ENCODE measurements at places on chromosomes 7 and 10.

DNA sequence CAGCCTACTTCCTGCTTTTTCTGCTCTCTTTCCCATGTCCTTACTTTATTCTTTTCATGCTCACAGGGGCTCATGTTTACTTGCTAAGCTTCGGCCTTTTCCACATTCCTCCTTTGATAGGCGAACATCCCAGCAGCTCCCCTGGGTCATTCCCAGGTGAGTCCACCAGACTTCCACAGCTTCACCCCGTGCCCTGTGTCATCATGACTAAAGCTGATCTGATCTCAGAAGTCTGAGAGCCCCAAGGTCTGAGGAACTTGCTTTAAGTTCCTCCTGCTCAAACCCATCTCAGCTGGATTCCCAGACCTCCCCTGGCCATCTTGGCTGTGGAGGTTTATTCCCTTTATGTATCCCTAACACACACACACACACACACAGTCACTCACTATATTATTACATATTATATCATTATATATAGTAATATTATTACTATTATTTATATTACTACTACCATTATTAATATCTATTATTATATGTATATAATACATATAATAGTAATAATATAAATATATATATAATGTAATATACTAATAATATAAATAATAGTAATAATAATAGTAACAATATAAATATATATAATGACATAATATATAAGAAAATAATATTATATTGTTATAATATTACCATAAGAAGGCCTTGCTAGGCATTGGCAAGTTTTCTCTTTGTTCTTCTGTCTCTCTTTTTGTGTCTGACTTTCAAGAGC, 295.9 kb downstream of the PTEN start:
- no peak for DNase-seq

GRCh38 chr10:3036155-3037021, 31.0 kb upstream of the PFKP start:
- no peak for DNase-seq

GRCh38 chr10:49737474-49738201, 24.5 kb downstream of the OGDHL start:
- DNase-seq, result no peak

DNA sequence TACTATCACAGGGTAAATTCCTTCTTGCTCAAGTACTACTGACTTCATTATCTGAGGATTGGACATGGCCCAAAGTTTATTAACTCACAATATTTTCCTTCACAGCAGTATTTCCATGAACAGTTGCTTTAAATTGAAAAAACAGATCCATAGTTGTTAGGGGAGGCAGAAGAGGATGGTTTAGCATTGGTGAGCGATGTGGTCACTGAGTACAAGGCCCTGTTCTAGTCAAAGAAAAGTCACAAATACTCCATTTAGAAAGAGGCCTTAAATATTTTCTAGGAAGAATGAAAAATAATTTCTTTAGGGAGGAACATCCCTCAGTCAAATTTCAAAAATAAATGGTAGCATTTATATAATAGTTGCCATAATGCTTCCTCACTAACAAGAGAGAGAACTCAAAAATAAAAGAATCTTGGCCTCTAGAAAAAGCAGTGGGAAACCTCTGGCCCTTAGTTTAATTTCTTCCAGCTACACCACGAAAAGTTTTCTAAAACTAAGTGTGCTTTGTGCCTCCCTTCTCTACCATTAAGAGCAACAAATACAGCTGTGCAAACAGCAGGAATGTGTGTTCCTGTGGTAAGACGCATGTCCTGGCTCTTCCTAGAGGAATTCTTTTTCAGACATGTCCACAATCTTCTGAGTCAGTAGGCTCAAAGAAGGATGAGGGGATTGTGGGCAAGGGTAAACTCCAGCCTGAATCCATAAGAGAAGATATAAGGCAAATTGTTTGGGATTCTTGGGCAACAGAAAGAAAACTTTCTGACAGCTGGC, 105.7 kb downstream of the HOXA1 start:
- peak; percentile 8 for DNase-seq

- DNase-seq, result peak; percentile 95
Measured at GRCh38 chr7:28926871-28927597, 31.1 kb downstream of the TRIL start.

DNA sequence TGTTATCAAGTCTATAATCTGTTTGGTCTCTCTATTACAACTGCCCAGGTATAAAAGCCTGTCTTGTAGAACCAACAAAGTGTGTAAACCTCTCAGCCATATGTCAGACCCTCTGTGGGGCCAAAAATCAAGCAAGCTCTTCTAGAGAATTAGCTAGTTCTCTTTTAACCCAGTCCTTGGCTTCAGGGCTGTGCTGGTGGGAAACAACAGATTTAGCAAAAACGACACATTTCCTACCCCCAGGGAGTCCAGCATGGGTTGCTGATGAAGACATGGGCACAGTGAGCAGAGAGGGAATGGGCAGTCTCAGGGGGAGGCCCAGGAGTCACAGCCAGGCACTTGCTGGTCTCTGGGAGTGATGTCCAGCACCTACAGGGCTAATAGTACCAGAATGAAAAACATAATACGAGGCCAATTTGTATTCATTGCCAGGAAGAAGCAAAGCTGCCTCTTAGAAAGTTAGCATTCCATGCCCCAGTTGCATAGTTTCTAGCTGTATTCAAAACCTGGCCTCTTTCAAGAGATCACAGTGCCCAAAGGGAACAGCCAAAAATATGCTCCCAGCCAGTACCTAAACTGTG, 80.1 kb downstream of the FRMD4A start:
- no peak for DNase-seq

DNA sequence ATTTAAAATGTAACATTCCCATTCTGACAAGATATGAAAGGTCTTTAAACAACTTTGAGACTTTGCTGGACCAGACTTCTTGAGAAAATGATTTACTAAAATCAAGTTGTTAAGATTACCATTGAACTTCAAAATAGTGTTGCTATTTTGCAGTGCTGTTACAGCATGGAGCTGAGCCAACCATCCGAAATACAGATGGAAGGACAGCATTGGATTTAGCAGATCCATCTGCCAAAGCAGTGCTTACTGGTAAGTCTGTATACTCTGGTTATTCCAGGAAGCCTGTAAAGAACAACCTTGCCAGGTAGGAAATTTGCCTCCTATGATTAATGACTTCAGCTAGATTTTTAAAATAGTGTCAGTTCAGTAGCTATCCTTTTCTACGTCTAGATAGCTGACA, 18.8 kb downstream of the TNKS2 start:
- DNase-seq, result no peak

DNA sequence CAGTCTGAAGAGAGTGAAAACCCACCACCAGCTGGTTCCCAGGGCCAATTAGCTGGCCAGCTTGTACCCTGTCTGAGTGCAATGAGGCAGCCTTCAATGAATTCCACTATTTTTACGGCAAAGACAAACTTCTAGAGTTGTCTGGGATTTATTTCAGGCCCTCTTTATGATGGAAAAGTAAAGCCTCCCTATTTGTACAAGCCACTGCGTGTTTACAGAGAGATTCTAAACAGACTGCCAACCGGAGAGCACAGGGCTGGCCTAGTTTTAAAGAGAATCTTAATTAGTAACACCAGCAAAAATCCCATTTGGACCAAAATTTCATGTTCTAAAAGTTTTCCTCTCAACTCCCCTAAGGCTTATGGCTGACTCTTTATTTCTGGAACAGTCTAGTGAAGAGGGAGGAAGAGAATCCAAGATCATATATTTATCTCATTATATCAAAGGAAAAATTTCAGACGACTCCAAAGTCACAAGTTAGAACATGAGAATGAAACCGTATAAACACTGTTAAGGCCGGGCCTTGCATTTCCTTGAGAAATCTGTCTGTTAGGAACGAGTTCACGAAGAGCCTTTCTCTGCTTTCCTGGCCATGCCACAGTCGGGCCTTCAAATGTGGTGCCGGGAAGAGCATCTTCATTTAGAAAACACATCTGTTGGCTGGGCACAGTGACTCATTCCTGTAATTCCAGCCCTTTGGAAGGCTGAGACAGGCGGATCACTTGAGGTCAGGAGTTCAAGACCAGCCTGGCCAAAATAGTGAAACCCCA, 724.6 kb upstream of the NRP1 start:
- peak; percentile 38 for DNase-seq

GRCh38 chr10:63537536-63537935, 16.3 kb downstream of the REEP3 start:
- DNase-seq, result peak; percentile 66

DNA sequence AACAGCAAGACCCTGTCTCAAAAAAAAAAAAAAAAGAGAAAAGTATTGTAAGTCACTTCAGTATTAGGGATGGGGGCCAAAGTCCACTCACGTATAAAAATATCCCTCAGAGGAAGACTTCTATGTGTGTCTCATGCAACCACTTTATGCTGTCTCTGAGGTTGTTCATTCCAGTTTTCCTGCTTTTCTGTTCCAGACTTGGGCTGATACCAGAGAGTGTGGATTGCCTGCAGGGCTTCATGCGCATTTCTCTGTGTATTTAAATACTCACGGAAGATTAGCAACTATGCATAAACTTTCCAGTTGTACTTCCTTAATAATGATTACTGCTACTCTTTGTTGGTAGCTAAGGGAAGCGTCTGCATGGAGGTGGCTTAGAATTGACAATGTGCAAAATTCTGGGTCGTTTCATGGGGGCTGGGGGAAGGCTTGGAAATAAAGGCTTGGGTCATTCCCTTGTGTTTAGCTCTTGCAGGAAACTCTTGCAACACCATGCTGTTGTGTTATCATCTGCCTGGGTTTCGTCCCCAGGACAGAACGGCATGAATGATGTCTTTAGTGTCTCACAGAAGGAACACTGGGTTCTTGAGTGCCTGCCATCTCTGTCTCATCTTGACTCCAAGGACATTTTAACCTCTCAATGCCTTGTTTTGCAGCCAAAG, 54.1 kb downstream of the KIAA1217 start:
- no peak for DNase-seq

GRCh38 chr7:46245586-46246111, 324.6 kb upstream of the IGFBP3 start:
- no peak for DNase-seq

DNA sequence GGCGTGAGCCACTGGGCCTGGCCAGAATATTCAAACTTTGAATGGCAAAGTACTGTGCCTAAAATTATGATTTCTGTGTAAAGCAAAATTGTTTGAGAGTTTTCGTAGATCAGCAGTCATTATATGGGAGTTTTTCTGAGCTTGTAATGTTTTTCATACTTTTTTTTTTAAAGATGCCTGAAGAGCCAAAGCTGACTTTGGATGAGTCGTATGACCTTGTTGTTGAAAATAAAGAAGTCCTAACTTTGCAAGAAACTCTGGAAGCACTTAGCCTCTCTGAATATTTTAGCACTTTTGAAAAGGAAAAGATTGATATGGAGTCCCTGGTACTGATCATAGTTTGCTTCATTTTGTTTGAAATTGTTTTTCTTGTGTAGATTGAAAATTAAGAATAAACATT, 26.7 kb downstream of the SEC23IP start:
- no peak for DNase-seq

DNA sequence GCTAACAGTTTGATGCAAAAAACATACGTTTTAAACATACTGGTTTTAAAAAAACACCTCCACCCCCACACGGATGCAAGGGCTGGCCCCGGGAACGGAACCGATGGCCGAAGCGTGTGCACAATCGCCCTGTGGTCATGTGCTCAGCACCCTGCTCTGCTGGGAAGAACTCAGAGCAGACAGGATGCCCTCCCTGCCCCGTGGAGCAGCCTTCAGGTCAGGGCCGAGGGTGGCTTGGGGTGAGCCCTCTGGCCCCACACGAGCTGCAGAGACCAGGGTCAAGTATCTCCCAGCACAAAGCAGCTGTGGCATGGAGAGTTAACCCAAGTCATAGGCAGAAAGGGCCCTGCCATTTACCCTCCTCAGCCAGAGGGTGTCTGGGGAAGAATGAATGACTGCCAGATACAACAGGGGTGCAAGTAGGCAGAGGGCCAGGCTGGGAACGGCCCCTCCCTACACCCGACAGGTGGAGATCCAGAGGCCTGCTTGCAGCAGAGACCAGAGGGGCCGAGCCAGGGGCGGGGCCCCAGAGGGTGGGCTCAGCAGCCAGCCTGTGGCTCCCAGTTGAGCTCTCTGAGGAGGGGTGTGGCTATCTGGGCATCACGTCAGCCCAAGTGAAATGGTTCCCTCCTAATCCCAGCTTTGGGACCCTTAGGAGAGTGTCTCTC, 56.8 kb downstream of the ZRANB1 start:
- DNase-seq, result no peak

- DNase-seq, result no peak
Measured at GRCh38 chr10:20740120-20740519, 157.0 kb downstream of the NEBL start.

GRCh38 chr7:76091506-76091905, 43.6 kb downstream of the MDH2 start:
- DNase-seq, result no peak

DNA sequence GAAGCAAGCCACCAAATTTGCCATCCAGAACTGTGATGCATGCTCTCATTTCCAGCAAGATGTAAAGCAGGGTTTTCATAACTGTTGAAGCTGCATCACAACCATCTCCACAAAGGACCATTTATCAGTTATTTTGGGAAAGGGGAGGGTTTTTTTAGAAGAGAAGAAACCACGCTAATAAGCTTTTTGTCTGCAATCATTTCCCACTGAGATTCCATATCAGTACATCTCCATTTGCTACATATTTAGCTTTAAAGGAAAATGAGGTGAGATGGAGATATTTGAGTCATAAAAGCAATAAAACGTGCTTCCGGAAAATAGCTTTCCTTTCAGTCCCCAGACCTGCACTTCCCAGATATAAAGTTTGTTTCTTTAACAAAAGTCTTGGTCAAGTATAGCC, 258.2 kb downstream of the FRMD4A start:
- no peak for DNase-seq

DNA sequence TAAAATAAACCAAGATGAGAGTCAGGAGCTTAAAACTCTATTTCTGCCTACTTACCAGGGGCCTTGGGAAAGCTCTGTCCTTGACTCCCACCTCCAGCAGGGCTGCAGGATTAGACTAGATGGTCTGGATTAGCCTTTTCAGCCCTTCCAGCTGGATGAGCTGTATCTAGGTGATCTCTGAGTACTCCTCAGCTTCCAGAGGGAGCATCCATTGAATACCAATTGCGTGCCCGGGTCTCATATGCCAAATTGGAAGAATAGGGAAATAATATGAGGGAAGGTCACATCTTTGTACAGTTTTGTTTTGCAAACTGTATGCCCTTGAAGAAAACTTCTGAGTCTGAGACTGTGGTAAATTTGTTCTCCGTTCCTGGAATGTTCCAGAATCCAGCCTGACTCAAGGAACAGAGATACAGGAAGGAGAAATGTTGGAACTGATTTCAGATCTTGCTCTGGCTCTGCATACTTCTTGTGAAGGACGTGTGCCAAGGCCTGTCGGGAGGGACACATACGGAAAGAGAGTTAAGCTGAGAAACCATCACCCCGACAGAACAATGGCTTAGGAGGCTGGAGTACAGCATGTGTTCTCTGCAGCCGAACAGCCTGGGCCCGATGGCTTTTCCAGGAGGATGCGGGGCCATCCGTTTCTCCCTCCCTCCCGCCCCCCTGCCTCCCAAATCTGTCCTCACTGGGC, 44.9 kb downstream of the MINDY4 start:
- DNase-seq, result no peak

- DNase-seq, result peak; percentile 65
Measured at GRCh38 chr10:930625-931325, 730 bp downstream of the LARP4B start.

DNA sequence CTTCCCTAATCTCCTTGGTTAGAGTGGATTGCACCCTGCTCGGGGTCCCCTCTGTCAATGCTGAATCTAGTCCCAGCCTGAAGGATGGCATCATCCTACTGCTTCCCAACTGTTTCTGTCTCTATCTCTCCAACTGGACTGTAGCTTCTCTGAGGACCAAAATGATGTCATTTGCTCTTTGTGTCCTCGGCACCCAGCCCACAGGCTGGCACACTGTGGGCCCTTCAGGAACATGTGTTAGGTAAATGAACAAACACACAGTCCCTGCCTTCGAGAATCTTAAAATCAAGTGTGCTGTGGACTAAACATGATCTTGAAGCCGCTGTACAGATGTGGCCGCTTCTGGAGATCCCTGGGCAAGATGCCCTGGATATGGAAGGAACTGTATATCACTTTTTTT, 5.0 kb upstream of the CDH23 start:
- no peak for DNase-seq

Measured in eye (tissue), 1 donor.